ENCODE measurements at places on chromosomes 3 and 15. TPM values are rescaled to one million over a fixed set of nuclear protein-coding genes. Genes with fewer than 3 reads are reported as not detected.

GRCh38 chr3:52552089-52552488 lies 15.7 kb downstream of the UQCC5 start:
- no peak for DNase-seq

DNA sequence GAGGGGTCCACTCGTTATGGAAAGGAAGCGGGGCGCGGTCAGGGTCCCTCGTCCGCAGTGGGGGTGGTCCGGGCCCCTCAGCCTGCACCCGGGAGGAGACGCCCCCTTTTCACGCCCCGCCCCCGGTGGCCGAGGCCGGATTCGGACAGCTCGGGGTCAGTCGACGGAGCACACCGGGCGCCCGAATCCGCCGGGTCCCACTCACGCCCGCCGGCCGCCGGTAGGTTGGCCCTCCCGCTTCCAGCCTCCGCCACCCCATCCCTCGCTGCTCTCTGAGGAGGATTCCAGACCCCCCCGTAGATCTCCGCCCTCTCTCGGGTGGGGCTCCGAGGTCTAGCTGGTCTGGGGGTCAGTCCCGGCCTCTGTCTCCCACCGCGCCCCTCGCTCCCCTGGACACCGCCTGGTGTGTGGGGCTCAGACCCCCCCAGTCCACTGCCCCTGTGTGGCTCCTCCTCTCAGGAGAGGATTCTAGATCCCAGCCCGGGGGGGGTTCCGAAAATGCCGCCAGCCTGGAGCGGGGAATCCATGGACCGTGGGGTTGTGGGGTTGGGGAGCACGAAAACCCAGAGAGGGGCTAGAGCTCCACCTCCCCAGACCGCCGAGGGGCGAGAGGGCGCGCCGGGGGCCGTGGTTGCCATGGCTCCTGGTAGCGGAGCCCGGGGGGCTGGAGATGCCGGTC lies 725 bp downstream of the CHL1 start:
- DNase-seq: no peak

GRCh38 chr3:15796331-15796730 lies 1.4 kb downstream of the ANKRD28 start:
- no peak for DNase-seq

GRCh38 chr15:78408355-78408640 lies 29.7 kb upstream of the IREB2 start:
- no peak for DNase-seq

DNA sequence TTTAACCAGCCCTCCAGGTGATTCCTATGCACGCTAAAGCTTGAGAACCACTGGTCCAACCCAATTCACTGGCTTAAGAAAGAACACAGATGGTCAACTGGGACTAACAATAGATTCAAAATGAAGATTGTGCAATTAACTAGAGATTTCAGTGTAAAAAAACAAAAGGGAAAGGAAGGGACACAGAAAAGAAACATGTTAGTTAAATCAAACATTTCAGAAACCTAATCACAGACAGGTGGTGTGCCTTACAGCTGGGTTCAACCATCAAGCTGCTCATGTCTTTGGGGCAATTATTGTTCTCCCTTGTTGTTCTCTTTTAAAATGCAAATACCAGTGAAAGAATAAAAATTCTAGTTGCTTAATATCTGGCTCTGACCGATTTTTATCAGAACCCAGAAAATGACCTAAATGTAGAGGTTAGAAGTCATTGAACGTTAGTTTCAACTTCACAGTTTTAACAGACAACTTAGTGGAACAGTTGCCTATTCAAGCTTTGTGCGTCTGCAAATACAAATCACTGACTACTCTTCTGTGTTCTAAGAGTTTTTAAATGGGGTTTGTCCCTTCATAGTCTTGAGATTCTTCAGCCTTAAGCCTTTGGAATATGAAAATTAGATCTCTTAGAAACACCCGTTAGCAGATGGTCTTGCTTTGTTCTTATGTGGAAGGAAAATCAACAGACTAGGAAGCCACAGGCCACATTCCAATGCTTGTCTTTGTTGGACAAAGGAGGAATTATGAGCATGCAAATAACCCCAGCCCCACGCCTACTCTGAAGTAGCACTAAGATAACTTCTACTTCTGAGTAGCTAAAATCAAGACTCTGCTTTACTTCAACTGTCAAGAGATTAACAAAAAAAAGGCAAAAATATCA lies 223.4 kb downstream of the ATP8B4 start:
- DNase-seq: no peak

DNA sequence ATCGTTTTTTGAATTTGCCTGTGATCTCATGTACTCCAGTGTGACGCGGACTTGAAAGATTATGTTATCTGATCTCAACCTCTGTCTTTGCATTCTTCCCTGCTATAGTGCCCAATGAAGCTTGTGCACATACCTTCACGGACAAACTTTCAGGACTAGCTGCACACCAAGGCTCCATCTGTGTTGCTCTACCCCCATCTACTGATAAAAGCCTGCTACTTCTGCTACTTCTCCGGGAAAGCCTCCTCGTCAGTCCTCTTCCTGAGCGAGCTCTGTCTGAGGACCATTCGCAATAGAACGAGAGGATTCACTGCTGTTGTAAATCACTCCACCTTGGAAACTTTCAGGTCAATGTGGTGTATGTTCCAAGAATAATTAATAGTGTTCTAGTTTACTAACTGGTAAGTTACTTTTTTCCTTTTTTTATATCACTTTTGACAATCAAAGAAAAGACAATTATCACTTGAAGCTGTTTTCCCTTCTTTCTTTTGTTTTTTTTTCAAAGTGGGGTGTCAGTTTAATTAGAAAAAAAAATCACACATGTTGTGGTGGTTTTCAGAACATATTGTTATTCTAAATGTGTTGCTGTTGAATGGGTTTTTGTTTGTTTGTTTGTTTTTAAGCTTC lies 217.6 kb downstream of the ARRDC4 start:
- peak; percentile 84 for DNase-seq

DNA sequence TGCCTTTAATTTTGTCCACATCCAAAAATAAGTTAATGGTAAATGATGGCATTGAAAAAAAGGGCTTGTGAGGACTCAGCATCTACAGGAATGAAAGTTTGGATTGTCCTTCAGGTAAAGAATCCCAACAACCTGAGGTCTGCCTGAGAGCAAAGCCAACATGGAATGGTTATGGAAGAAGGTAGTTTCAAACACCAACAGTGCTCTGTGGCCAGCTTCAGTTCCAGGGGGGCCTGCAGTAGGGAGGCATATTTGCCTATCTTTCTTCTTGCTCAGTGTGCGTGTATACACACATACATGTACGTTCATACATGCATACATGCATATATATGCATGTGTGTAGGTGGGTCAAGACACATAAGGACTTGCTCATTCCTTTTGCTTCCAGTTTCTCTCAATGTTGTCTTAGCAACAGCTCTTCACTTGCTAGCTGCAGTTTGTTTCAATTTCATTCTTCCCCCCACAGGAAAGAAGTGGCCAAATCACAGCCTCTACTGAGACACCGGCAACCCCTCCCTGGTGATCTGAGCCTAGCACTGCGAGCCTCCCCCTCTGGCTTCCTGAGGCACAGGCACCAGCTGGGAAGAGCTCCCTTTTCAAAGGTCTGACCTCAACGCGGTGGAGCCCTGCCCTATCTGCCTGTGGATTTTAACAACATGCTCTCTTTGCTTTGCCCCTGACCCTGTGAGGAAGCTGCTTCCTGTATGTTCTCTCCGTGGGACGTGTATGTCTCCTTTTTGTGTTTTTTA lies 146.2 kb downstream of the KLF13 start:
- DNase-seq: no peak

GRCh38 chr3:64220161-64220914 lies 4.9 kb downstream of the PRICKLE2 start:
- no peak for DNase-seq

GRCh38 chr15:88949734-88950400 lies 36.7 kb upstream of the MFGE8 start:
- DNase-seq: no peak

DNA sequence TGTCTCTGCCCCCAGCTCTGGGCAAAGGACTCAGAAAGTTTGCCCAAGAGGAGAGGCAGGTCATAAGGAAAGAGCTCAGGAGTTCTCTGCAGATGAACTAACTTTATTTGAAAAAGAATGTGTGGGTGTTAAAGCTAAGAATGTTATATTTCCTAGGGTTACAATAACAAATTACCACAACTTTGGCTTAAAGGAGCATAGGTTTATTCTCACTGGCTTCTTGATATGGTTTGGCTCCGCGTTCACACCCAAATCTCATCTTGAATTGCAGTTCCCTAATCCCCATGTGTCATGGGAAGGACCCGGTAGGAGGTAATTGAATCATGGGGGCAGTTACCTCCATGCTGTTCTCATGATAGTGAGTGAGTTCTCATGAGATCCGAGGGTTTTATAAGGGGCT lies 383.7 kb upstream of the CFAP20DC start:
- no peak for DNase-seq

Gene SI
- 0.20 TPM for total RNA-seq

Gene C3orf22
- not detected for total RNA-seq

Gene PP2D1
- not detected for total RNA-seq
